Activated CD4-positive, alpha-beta memory T cell treated with anti-CD3 and anti-CD28 coated beads for 36 hours (primary cell): ENCODE measurements at places on chromosomes 16 and 17.

DNA sequence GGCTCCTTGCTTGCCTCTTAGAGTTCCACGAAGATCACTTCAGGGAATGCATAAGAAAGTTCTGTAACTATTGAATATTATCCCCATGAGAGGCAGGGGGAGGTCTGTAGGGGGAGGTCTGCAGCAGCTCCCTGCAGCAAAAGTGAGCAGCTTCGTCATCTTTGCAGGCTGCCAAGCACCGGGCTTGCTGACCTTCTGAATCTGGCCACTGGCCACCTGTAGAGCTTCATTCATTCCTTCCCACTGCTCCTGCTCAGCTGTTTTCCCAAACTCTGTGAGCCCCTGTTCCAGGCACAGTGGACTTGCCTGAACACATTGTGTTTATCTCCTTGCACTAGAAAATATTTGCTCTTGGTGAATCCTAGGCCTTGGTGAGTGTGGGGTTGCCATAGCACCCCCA lies 443.3 kb downstream of the HAPSTR1 start:
- no peak for DNase-seq

DNA sequence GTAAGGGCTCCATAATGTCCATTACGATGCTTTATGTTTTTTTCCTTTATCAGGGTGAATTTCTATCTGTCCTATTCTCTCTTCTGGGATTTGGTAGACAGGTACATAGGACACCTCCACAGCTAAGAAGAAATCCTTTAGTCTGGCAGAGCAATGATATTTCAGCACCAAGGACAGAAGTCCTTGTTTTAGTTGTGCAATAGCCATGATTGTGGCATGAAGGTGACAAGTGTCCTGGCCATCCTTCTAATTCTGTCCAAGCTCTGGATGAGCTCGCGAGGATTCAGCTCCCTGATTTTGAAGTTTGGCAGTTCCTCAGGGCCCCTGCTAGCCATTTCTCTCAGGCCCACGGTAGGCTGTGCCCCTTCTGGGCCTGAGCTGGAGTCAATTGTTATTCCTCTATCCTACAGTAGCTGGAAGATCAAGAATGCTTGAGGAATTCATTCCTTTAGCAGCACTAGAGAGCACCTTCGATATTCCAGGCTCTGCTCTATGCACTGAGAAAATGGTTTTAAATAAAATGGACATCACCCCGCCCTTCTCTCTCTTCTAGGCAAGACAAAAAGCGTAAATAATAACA lies 320.8 kb downstream of the XYLT1 start:
- no peak for DNase-seq

DNA sequence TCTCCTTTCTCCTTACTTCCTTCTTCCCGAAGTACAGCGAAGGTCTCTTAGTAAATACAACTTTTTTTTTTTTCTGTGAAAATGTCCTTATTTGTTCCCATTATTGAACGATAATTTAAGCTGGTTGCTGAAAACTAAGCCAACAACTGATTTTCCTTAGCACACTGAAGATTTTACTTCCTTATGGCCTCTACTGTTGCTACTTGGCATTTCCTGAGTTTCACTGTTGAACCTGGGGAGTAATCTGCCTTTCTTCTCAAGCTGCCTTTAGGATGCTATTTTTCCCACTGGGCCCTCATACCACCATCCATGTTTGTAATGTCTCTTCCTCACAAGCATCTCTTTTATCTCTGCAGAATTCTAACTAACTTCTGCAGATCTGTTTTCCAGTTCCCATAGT lies 26.1 kb downstream of the UBE2O start:
- DNase-seq: no peak

DNA sequence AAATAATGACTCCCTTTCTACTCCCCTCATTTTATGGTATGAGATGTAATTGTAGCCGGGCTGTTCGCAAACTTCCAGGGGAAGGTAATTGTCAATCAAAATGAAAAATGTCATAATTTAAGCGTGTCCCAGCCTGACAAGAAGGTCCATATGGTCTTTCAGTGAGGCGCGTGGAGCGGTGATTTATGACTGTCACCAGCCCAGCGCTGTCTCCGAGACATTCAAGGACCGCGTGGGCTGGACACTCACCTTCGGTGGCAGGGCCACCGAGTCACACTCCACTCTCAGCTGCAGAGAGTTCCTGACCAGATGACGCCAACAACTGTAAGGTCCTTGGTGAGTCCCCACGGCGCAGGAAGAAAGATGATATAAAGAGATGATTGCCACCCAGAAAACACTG lies 157.7 kb upstream of the TNRC6C start:
- no peak for DNase-seq

GRCh38 chr17:42179911-42180410 lies 981 bp downstream of the KCNH4 start:
- DNase-seq: peak; percentile 39

GRCh38 chr16:1650131-1650530 lies 27.9 kb upstream of the JPT2 start:
- peak; percentile 12 for DNase-seq

DNA sequence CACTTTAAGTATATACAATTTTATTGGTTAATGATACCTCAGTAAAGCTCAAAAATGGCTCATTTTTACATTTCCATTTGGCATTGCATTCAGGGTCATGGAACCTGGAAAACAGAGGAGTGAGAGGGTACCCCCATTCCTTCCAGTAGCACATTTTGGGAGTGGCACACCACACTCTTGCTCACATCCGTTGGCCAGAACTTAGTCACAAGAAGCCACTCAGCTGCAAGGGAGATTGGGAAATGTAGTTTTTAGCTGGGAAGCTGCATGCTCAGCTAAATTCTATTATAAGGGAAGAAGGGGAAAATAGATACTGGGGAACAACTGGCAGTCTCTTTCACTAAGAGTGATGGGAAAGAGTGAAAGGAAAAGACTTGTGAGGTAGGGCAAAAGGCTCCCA lies 102.5 kb upstream of the TMEM97 start:
- peak; percentile 17 for DNase-seq

- peak; percentile 12 for DNase-seq
Measured at GRCh38 chr17:66915204-66915611, 49.3 kb upstream of the CACNG4 start.

DNA sequence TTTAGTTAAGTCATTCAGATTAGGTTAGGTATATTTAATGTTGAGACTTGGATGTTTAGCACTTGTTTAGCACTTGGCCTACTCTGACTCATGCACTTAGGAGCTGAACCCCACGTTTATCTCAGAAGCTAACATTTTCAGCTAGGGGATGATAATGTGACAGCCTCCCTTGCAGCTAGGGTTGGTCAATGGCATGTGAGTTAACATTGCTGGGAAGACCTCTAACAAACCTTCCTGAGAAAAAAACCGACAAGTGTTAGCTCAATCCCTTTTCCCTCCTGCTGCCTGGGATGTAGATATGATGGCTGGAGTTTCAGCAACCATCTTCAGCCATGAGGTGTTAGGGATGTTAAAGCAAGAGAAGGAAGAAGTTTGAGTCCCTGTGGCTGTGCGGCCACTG lies 185.0 kb upstream of the FOXF1 start:
- DNase-seq: no peak

DNA sequence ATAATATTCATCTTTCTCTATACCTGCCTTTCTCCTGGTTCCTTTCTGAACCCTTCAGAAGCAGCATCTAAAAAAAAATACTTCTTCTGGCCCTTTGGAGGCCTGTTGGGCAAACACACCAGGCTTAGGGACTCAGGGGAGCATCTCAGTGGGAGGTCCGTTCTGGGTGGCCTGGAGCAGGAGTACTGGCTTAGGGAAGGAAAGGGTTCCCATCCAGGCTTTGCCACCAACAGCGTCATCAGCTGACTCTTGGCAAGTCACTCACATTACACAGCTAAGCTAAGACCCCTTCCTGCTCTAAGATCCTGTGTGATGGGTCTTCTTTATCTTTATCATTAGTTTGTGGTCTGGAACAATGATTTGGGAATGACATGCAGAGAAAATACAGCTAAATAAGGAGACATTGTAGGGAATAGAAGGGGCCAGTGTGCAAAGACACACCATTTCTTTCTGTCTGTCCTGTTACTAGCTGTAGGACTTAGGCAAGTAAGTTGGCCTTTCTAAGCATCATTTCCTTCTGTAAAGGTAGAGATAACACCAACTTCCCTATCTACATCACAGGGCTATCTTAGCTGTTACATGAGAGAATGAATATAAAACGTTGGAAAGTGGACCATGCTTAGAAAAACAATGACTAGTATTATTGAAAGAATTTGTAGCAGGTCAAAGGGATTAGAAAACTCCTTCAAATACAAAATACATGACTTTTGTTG lies 9.9 kb downstream of the PCTP start:
- no peak for DNase-seq

DNA sequence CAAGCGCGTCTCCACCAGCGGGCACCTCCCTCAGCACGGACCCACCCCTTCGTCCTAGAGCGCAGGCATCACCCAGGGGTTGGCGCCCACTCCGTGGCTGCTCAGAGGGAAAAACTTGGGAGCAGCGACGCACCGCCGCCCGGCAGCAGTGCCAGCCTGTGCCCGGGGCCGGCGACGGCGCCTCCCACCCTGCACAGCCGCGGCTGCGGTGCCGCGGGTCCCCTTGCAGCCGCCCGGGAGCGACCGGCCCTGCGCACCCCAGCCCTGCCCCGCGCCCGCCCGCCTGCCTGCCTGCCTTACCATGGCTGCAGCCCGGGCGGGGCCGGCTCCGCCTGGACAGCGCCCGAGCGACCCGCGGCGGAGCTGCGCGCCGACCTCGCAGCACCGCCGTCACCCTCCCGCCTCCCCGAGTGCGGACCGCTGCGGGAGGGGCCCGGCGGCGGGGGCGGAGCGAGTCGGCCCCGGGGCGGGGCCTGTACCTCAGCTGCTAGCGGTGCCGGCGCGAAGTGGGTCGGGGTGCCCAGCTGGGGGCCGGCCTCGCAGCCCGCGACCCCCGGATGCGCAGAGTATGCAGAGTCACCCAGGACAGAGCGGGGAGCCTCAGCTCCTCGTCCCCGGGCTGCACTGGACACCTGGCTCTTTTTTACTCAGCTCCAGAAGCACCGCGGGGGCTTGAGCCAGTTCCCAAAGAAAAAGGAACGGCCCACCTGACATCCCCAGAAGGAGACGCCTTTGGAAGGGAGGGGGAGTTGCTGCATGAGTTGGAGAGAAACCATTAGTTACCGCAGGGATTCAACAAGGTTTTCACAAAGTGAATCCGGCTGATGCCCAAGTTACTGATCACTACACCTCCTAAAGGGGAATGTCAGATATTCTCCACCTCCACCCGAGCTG lies 17.5 kb upstream of the MTMR4 start:
- peak; percentile 67 for DNase-seq

DNA sequence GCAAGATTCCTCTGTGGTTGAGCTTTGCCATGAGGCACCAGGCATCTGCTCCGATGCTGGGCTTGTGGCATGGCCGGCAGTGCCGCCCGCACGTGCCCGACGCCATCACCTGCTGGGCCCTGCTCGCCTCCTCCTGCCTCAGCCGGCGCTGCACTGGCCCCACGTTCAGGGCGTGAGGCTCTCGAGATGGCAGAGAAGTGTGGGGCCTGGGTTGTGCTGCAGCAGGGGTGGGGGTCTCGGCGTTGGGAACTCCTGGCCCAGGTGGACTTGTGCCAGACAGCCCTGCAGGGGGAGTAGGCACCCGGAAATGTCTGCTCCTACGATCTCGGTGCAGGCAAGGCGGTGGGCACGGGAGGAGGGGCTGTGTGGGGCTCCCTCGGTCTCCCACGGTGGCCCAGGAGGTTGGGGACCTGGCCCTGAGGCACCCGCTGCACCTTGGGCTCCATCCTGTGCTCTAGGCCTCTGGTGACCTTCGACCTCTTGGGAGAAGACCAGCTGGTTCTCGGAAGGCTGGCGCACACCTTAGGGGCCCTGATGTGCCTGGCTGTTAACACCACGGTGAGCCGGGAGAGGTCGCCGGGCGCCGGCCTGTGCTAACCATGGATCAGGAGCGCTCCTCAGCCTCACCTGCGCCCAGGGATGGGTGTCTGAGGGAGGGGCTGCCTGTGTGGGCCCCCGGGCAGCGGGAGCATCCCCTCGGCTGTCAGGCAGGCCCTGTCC lies 13.5 kb downstream of the TELO2 start:
- DNase-seq: no peak

DNA sequence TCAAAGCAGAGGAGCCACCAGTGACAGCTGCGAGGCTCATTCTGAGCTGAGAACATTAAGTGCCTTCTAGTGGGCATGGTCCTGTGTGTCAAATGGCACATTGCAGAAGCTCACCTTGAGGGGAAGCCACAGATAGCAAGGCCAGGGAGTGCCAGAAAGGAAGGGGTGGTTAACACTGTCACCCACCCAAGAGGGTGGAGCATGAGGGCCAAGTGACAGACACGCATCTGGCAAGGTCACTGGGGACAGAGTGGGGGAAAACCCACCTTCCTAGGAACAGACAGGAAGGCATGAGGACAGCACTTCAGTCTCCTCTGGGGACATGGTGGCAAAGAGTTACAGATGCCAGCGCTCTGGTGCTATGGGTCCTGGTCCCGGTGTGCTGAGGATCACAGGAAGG lies 22.1 kb downstream of the NUBP1 start:
- peak; percentile 25 for DNase-seq

GRCh38 chr17:37123386-37123785 lies 174.6 kb downstream of the AATF start:
- no peak for DNase-seq

DNA sequence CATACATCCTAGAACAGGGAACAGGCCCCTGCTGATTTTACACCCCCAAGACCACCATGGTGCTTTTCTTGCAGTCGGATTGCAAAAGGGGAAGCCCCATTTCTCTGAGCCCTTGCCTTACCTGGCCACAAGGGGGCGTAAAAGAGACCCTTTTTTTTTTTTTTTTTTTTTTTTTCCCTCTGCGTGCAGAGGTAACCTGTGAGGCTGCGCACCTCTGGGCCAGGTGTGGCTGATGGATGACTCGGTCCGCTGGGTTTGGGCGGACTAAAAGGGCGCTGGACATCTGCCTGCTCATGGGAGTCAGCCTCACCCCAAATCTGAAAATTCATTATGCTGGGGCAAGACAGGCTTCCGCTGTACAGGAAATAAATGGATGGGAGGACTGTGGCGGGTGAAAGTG lies 281.0 kb downstream of the CBLN1 start:
- no peak for DNase-seq

- no peak for DNase-seq
Measured at GRCh38 chr17:37551788-37552187, 57.4 kb downstream of the SYNRG start.

GRCh38 chr17:5757314-5757907 lies 173.1 kb upstream of the NLRP1 start:
- DNase-seq: no peak

- DNase-seq: no peak
Measured at GRCh38 chr16:85064186-85064585, 36.6 kb downstream of the KIAA0513 start.

GRCh38 chr16:85221771-85222154 lies 109.5 kb upstream of the CIBAR2 start:
- DNase-seq: no peak

GRCh38 chr17:40910441-40910841 lies 25.4 kb upstream of the KRT20 start:
- no peak for DNase-seq

- no peak for DNase-seq
Measured at GRCh38 chr17:66441101-66441661, 138.8 kb downstream of the PRKCA start.

DNA sequence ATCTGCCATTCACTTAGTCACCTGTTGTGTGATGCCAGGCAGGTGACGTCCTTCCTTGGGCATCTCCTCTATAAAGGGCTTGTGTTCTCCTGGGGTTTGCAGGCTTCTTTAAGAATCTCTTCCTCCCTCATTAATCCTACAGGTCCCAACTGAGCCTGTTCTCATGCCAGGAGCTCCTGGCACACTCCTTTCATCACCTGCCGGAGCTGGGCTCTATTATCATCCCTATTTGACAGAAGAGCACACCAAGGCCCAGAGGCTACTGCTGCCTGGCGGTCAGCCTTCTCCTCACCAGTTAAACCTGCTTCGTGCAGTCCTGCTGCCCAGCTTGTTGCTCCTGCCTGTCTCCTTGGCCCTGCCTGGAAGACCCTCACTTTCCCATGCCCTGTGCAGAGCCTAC lies 51.2 kb downstream of the RAI1 start:
- no peak for DNase-seq

GRCh38 chr17:27459433-27459832 lies 3.2 kb downstream of the KSR1 start:
- DNase-seq: no peak
